ENCODE measurements at places on chromosomes 7 and 10.

DNA sequence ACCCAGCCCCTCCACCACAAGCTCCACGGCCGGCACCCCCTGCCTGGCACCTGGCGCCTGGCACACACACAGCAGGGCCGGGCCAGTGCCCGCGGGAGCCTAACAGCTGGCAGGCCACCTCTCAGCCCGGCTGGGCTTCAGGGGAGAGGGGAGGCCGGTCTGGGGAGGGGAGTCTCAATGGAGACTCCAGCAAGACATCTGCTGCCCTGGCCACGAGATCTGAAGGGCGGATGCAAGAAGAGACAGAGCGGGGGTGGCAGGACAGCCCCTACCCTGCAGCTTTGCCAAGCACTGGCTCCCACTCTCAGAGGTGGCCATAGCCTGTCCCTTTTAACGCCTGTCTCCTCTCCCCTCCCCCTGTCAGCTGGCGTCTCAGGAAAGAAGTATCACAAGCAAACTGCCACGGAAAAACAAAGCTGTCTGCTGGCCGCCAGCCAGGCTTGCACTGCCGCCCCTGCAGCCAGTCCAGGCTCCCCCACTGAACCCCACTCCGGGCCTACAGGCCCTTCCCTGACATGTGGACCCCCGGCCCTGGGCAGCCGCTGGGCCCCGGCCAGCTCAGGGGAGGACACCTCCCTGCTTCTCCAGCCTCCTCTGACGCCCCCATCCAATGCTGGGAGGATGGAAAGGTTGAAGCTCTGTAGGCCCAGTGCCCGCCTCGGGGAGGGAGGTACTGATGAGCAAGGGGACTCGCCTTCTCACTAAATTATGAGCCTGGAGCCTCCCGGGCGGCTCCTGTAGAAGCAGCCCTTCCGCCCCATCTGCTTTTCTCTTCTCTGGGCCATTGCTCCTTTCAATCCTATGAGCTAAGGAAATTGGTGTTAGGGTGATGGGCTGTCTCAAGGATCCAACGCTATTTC lies 178.4 kb downstream of the ARHGAP12 start:
- peak; percentile 76 for DNase-seq

- DNase-seq, result no peak
Observed at GRCh38 chr10:43739161-43739560, 90.5 kb upstream of the ZNF32 start.

DNA sequence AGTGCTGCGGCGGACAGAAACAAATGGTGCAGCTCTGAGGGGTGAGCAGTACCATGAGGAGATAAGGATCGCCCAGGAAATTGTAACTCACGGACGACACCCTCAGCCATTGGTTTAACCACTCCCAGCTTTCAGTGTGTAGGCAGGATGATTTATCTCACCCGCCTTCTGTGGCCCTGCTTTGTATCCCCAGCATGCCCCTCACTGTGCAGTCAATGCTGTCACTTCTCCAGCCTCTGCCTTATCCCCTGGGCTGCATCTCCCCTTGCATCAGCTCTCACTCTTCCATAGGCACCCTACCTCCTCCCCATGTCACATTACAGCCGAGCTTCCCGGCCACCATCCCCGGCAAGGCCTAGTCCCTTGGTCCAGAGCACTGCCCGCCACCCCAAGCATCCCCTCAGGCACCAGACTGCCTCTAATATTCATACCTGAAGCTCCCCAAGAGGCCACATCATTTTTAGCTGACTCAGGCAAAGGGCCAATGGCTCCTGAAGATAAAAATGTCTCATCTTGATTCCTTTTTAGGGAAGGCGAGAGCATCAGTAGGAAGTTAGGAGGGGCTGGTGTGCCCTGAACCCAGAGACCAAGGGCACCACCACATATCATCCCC lies 77.1 kb downstream of the CARD11 start:
- DNase-seq, result no peak

DNA sequence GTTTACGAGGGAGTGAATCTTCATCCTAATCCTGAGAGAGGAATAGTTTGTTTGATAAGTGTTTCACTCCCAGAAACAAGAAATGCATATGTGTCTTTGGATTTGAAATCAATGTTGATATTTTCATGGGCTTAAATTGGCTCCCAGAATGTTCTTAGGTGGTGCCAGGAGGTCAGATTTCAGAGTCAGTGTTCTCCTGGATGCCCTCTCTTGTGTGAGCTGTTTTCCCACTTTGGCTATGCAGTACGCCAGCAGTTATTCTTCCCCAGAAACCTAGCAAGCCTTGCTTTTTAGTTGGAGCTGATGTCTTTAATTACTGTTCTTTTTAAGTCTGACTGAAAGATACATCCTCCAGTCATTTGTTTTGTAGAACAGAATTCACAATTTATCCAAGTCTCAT lies 291.4 kb downstream of the DNAJB9 start:
- no peak for DNase-seq

DNA sequence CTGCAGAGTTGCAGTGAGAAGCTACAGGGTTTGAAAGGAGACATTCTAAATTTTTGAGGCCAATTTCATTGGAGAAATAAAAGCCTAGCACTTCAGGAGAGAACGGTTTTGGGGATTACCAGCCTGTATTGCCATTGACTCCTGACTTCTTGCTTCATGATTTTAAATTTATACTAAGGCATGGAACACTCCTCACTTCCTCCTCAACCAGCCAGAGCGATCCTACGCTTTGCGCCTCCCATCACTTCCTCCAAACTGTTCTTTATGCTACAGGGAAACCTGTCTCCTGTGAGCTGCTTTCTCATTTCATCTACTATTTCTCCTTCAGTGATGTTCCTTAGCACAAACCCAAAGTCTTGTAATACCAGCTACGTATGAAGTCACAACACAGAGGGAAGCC lies 495.1 kb downstream of the SUGCT start:
- DNase-seq, result no peak

GRCh38 chr7:20030417-20030816 lies 186.8 kb downstream of the MACC1 start:
- DNase-seq, result no peak

GRCh38 chr7:22435105-22435504 lies 64.9 kb downstream of the STEAP1B start:
- DNase-seq, result no peak

DNA sequence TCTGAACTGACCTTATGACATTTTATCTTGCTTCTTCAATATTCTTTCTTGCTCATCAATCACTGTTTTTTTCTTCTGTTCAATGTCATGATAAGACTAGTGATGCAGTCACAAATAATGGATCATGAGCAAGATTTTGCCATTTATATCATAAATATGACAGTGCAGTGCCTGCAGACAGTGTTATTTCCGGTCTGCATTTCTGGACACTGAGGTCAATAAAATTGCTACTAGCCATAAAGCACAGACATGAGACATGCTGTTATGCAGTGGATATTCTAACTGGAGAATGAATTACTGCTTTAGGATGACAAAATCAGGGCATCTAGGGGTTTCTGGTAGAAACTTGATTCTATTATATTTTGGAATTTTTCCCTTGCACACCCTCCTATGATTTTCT lies 1509.7 kb upstream of the LRRTM3 start:
- no peak for DNase-seq

Data from SHP77 (cell line).